ENCODE measurements at places on chromosomes 12 and 14.

GRCh38 chr14:106837870-106838269 lies 1311.5 kb downstream of the TMEM121 start:
- DNase-seq: peak; percentile 25

- no peak for DNase-seq
These were observed 429.4 kb downstream of the DIO2 start for GRCh38 chr14:79781882-79782281.

DNA sequence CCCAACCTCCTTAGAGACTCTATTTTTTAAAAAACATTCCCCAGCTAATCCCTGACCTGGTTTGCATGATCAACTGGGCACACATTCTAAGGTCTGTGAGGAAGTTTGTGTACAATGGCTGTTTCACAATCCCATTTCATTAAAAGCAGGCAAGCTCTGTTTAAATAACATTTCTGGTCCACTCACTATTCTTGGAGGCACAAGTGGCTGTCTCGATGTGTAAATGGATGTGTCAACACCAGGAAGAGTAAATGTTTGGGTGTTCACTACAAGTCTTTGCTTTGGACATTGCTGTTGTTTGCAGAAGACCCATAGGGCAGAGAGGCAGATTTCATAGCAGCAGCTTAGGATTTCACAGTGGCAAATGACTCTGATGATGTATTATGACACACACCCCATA lies 98.3 kb downstream of the PDZRN4 start:
- DNase-seq: no peak

DNA sequence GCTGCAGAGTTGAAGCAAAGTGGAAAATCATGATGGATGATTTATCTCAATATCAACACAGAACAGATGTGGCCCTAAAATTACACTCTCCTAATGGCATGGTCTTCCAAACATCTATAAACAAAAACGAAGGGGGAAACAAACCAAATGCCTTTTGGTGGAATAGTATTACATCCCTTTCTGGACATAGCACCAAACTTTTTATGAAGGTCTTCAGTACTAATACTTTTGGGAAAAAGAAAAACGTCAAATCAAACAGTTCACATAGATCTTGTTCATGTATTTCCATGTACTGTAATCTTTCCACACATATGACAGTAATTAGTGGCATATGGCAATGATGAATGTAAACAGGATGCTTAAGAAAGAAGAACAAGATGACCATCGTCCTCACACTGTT lies 22.9 kb upstream of the ANAPC7 start:
- no peak for DNase-seq

DNA sequence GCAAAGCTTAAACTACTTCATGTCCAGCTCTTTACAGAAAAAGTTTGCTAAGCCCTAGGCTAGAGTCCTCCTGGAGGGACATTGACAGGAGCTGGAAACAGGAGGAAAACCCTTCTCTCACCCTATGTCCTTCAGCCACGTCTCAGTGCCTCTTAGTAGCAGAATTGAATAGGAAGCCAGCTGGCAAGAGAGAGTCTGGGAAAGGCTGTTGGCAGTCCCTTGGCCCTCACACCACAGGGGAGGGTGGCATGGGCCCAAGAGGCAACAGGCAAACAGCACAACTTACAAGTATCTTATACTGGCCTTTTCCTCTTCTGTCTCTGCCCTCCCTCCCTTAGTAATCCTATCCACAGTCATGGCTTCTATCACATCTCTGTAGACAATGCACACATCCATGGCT lies 27.7 kb upstream of the DHRS2 start:
- DNase-seq: no peak

GRCh38 chr12:124763594-124763979 lies 100.1 kb downstream of the SCARB1 start:
- DNase-seq: no peak

DNA sequence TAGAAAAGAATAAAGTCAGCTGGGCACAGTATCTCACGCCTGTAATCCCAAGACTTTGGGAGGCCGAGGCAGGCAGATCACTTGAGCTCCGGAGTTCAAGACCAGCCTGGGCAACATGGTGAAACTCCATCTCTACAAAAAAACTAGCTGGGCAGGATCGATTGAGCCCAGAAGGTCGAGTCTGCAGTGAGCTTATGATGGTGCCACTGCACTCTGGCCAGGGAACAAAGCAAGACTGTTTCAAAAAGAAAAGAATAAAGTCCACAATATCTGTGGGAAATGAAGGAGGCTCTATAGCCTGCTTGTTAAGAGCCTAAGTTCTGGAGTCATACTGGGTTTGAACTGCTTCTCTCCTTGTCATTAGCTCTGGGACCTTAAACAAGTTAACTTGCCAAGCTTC lies 7.9 kb downstream of the MAPK1IP1L start:
- DNase-seq: no peak

GRCh38 chr14:20802341-20803084 lies at the start of gene RNASE1:
Gene RNASE1 (minus strand): TSS chr14:20802844. CDS start chr14:20802068, 776 bp downstream.
- no peak for DNase-seq

DNA sequence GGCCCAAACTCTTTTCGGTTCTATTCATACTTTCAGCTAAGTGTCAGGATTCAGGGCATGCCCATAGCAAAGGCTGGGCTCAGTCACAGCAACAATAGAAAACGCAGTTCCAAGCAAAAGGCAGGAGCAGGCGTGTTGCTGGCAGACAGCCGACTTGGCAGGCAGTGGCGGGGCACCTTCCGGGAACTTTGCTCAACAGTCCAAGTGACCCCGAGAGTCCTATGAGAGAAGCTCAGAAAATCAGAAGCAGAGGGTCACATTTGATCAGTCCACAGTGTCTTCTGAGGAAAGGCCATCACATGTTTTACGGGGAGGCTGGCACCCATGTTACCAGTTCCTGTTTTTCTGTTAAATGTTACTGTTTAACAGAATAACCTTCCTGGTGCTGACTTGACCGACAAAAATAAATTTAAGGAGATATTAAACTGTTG lies 115.0 kb downstream of the DACT1 start:
- DNase-seq: no peak

Data from NCI-H2107 (cell line).